Tibial nerve (tissue), 4 donors: ENCODE measurements at places on chromosomes 7 and 10.

- no peak overlapping the region for H3K4me3 ChIP-seq
- no peaks in the 10 kb centered on the region for H3K4me1 ChIP-seq
- H3K36me3 ChIP-seq = no peaks in the 10 kb centered on the region
- DNase-seq = no peak
These were observed 24.2 kb downstream of the BAIAP2L1 start for GRCh38 chr7:98376711-98377110.

DNA sequence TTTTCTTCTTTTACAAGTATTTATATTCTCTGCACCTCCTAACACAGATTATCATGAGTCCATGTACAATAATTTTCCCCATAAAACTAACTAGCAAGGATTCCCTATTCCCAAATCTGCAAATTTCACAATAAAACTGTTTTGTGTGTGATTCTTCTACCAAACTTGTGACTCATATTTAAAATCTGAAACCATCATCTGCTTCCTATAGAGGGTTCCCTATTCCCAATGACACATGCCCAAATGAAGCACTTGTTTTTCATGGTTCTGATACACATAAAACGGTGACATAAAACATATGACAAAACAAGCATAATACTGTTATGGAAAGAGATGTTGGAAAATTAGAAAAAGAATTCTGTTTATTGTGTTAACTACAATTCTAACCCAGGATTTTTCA lies 657.6 kb downstream of the PARD3 start:
- no peak overlapping the region for H3K4me3 ChIP-seq
- no peaks in the 10 kb centered on the region for H3K27me3 ChIP-seq
- H3K36me3 ChIP-seq = no peaks in the 10 kb centered on the region
- no peak overlapping the region for H3K27ac ChIP-seq
- no peaks in the 10 kb centered on the region for H3K4me1 ChIP-seq
- DNase-seq = no peak

- no peak overlapping the region for H3K27ac ChIP-seq
- no peaks in the 10 kb centered on the region for H3K4me1 ChIP-seq
These were observed 70.6 kb downstream of the CCDC71L start for GRCh38 chr7:106590209-106590816.

GRCh38 chr10:3385487-3385886 lies 212.9 kb upstream of the PITRM1 start:
- no peaks in the 10 kb centered on the region for H3K27me3 ChIP-seq
- no peak overlapping the region for H3K27ac ChIP-seq
- DNase-seq = no peak
- no peaks in the 10 kb centered on the region for H3K4me1 ChIP-seq

DNA sequence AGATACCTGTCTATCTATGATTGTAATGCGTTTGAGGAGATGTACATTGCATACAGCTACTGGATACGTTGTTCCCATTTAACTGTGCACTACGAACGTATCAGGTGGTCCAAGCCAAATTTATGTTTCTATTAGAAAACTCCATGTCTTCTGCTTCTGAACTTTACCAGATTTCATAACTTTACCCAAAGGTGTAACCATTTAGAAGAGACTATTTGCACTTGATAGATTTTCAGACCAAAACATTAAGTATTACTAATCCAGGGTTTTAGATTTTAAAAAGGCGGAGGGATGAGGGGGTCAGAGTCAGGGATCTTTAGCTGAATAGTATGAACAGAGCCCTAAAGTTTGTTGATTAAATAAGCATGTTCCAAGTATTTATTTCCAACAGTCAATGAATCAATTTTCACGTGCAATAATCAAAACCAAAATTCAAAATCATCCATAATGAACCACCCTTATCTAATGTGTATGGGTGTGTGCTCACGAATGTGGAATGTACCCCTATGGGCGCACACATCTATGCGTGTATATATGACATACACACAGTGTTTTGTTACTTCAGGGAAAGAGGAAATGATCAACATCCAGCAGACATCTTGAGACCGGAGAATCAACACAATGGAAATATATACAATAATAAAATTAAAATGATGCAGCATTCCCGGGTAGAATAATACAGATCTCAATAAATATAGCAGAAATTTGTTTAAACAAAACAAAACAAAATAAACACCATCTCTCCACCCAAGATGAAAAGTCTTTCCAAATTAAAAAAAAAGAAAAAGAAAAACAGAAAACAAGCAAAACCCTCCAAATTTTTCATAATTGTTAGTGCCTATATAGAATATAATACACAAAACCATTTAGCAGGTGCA lies 3.4 kb downstream of the FEZF1 start:
- no peak overlapping the region for H3K4me3 ChIP-seq
- no peak overlapping the region for H3K27ac ChIP-seq
- no peak for DNase-seq
- peaks cover 97% of the 10 kb centered on the region for H3K27me3 ChIP-seq
- peaks cover 59% of the 10 kb centered on the region for H3K4me1 ChIP-seq
- no peaks in the 10 kb centered on the region for H3K36me3 ChIP-seq

GRCh38 chr10:79206300-79207095 lies 137.7 kb downstream of the ZMIZ1 start:
- H3K27ac ChIP-seq = no peak overlapping the region
- H3K4me1 ChIP-seq = no peaks in the 10 kb centered on the region
- H3K27me3 ChIP-seq = no peaks in the 10 kb centered on the region
- peaks cover 6% of the 10 kb centered on the region for H3K36me3 ChIP-seq
- DNase-seq = no peak

DNA sequence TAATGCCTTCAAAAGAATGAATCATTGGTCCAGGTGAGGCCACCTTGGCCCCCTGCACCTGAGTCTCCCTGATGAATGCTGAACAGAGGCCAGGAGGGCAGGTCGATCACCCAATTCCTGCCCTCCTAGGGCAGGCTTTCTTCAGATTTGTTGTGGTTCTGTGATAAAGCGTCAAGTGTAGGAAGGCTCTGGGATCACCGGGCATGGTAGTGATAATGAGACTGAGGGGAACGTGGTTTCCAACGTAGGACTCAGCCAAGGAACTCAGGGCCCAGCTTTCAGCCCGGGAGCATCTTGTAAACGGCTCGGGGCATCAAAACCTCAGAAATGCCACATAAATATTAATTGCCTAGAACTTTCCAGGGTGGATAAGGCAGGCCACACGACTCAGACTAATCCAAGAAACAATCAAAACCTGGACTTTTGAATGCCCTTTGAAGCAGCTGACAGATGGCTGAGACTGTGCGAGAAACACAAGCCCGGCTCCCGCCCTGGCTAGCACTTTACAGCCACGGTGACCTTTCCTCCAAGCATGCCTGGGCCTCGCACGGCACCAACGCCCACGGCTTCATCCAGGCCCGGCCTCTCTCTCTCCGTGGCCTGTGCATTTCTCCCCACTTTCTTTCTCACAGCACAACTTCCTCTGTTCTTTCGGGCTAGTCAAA lies 239.3 kb upstream of the GRB10 start:
- no peaks in the 10 kb centered on the region for H3K27me3 ChIP-seq
- DNase-seq = no peak
- no peaks in the 10 kb centered on the region for H3K36me3 ChIP-seq
- no peak overlapping the region for H3K4me3 ChIP-seq
- H3K27ac ChIP-seq = peak overlapping the region; percentile 61
- H3K4me1 ChIP-seq = no peaks in the 10 kb centered on the region

DNA sequence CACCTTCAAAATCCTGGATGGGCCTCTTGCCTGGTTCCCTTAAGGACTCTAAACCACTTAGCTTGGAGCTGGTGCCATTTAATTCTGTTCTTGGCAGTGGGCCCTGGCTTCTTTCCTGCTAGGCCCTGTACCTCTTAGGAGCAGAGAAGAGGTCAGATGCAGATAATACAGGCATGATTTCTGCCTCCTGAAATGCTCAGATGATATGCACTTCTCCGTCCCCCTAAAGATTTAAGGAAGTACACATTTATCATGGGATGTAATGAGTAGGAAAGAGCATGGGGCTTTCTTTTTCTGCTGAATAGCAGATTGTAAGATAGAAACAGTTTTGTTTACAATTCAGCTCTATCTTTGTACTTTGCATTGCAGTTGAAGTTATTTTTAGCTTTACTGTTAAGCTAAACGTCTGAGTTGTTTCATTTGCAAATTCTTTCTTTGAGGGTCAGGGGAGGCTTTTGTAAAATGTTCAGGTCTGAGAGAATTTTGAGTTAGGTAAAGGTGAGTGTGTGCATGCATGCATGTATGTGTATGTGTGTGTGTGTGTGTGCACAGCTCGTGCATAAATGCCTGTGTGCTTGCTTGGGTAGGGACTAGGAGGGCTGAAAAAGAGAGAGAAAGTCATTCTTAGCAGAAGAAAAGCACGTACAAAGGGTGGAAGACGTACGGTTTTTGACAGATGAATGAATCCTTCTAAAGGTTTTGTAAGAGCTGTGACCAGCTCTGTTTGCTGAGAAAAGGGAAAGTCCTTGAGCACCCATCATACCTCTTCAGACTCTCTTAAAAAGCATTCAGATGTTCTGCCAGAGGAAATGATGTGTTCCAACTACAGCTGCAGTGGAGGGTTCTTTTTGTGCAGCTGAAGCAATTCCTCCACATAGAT lies 364.2 kb downstream of the AUTS2 start:
- peak overlapping the region; percentile 53 for H3K27ac ChIP-seq
- H3K36me3 ChIP-seq = no peaks in the 10 kb centered on the region
- H3K4me3 ChIP-seq = no peak overlapping the region
- no peaks in the 10 kb centered on the region for H3K27me3 ChIP-seq
- H3K4me1 ChIP-seq = peaks cover 13% of the 10 kb centered on the region
- DNase-seq = no peak

DNA sequence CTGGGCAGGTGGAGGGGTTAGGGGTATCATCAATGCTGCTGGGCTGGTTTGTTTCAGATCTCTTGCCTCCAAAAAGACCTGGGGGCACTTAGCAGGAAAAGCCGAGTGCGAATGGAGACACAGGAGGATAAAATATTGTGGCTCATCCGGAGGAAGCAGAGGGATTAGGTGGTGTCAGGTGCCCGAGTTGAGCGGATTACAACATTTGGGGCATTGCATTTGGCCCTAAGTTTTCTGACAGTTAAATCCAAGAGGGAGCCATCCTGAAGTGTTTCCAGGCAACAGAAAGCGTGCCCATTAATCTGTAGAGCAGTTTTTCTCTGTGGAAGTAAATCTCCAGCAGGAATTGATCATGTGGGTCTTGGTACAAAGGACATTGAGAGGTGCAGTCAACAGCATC lies 85.9 kb downstream of the CDH23 start:
- DNase-seq = no peak
- H3K4me1 ChIP-seq = no peaks in the 10 kb centered on the region
- H3K36me3 ChIP-seq = no peaks in the 10 kb centered on the region

- H3K36me3 ChIP-seq = no peaks in the 10 kb centered on the region
- H3K4me1 ChIP-seq = peaks cover 5% of the 10 kb centered on the region
- H3K4me3 ChIP-seq = no peak overlapping the region
- DNase-seq = no peak
- no peaks in the 10 kb centered on the region for H3K27me3 ChIP-seq
These were observed 2.5 kb upstream of the MEST start for GRCh38 chr7:130489140-130489983.

DNA sequence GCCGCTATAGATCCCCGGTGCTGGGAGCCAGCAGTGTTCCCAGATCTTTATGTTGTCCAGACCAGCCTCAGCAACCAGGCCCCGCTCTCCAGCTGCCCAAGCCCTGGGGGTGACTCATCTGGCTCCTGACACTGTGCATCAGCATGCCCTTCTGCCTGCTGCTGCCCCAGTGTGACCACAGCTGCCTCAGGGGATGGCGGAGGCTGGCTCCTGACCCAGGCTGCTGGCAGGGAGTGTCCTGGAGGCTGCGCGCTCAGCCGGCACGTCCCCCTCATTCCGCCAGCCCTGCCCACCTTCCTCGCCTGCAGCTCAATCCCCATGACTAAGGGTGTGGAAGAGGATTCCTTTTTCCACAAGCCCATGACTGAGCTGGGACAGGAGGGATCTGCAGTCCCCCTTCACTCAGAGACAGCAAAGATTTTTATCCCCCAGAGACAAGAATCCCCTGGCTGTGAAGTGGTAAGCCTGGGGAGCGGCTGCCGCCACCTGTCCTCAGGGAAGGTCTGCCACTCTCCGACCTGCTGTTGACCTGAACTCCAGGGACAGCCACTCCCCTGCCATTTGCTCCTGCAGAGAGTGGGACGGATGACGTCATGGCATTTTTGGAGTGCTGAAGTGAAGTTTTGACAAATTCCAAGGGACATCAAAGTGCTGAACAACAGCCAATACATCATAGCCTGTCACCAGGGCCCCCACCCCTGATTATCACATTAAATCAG lies 182.8 kb upstream of the BMPER start:
- H3K27me3 ChIP-seq = no peaks in the 10 kb centered on the region
- H3K27ac ChIP-seq = no peak overlapping the region
- peaks cover 10% of the 10 kb centered on the region for H3K4me1 ChIP-seq
- DNase-seq = no peak
- no peaks in the 10 kb centered on the region for H3K36me3 ChIP-seq

DNA sequence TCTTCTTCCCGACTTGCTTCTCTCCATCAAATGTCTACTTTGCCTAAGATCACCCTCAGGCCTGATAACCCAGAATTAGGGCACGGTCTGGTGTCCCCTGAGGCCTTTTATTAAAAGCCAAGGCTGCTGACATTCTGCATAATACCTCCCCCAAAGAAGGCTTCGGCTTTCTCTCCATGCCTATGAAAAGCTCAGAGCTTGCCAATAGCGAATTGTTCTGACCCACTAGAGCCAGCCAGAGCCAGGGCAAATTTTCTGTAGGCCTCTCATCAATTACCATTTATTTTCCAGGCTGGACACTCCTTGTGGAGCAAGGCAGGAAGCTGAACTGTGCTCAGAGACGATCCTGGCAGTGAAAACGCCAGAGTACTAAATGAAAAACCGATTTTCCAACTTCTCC lies 64.3 kb upstream of the ADRB1 start:
- no peak overlapping the region for H3K4me3 ChIP-seq
- no peak overlapping the region for H3K27ac ChIP-seq
- no peaks in the 10 kb centered on the region for H3K36me3 ChIP-seq
- no peaks in the 10 kb centered on the region for H3K4me1 ChIP-seq
- DNase-seq = no peak

DNA sequence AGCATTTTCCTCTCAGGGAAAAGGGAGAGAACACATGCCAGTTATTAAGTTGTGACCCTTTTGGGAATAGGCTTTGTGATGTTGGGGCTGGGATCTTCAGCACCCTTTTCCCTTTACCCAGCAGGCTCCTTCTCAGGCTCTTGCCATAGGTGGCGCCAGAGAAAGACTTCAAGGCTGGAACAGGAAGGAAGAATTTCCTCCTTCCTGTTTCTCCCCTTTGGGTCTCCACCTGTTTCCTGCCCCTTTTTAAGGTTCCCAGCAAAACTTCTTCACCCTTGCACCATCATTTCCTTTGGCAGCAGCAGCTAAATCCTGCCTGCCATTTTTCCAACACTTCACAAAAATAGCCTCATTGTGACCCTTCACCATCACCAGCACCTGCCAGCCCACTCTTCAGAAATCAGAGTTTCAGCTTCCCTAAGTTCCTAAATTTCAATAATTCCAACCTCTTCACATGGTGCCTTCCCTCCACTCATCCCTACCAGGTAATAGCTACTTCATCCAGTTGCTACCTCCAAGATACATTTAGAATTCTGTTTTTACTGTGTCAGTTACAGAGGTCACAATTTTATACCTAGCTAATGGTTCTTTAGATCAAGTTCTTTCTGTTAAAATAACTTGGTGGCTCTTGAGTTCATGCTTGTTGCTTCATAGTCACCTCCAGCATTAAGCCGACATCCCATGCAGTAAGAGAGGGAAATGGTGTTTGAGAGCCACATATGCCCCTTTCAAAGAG lies 22.4 kb upstream of the FOXK1 start:
- DNase-seq = no peak
- H3K36me3 ChIP-seq = no peaks in the 10 kb centered on the region
- H3K4me1 ChIP-seq = peaks cover 6% of the 10 kb centered on the region
- H3K27ac ChIP-seq = no peak overlapping the region
- H3K4me3 ChIP-seq = no peak overlapping the region

- H3K36me3 ChIP-seq = no peaks in the 10 kb centered on the region
- H3K27me3 ChIP-seq = no peaks in the 10 kb centered on the region
- H3K4me3 ChIP-seq = no peak overlapping the region
- no peak overlapping the region for H3K27ac ChIP-seq
- no peak for DNase-seq
- H3K4me1 ChIP-seq = no peaks in the 10 kb centered on the region
These were observed 9.3 kb upstream of the NRBF2 start for GRCh38 chr10:63123727-63124362.
